ENCODE measurements at places on chromosomes 2 and 18.

DNA sequence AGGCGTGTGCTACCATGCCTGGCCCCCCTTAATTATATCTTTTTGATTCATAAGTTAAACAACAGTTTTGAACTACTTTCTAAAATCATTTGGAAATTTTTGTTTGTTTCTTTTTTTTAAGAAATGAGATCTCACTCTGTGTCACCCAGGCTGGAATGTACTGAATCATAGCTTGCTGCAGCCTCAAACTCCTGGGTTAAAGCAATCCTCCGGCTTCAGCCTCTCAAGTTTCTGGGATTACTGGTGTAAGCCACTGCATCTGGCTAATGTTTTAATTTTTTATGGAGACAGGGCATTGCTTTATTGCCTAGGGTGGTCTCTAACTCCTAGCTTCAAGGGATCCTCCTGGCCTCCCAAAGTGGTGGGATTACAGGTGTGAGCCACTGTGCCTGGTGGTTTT, 71.5 kb downstream of the BABAM2 start:
- no peak for DNase-seq

DNA sequence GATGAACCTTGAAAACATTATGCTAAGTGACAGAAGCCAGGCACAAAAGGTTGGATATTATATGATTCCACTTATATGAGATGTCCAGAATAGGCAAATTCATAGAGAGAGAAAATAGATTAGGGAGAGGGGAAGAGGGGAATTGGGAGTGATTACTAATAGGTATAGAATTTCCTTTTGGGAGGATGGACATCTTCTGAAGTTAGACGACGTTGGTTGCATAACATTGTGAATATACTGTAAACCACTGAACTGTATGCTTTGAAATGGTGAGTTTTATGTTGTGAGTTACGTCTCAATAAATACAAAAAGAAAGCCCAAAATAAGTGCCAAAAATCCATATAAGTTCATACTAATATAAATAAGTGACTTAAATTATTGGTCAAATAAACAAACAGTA, 18.6 kb upstream of the CYP26B1 start:
- no peak for DNase-seq

DNA sequence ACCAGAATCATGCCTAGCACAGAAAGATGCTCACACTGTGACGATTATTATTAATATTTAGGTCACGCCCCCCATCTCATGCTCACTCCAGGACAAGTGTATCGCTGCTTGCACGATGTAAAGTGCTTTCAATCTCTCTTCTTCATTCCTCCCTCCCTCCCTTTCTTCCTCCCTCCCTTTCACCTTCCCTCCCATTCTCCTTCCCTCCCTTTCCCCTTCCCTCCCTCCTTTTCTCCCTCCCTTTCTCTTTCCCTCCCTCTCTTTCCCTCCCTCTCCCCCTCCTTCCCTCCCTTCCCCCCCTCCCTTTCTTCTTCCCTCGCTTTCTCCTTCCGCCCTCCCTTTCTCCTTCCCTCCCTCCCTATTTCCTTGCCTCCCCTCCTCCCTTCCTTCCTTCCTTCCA, 19.6 kb downstream of the TGOLN2 start:
- DNase-seq: no peak

- peak; percentile 23 for DNase-seq
Measured at GRCh38 chr2:112924821-112925220, 13.9 kb downstream of the IL37 start.

- DNase-seq: no peak
Measured at GRCh38 chr2:37348155-37348554, 3.7 kb downstream of the QPCT start.

DNA sequence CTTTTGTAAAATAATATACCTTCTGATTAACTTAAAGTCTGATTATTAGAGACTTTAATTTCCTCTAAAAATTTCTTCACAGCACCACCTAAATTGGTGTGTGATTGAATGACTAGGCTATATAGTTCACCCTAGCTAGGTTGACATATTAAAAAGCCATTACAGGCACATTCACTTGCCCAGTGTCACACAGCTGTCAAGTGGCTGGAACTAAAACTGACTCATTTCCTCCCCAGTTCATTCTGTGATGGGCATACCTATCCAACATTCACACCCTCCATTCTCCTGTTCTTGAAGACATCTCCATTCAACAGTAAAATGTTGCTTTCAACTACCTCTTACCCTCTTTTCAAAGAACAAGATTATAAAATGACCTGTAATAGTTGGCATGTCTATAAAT, 334.5 kb downstream of the ARHGAP15 start:
- no peak for DNase-seq

- no peak for DNase-seq
Measured at GRCh38 chr2:122652670-122653069, 897.2 kb downstream of the TSN start.

DNA sequence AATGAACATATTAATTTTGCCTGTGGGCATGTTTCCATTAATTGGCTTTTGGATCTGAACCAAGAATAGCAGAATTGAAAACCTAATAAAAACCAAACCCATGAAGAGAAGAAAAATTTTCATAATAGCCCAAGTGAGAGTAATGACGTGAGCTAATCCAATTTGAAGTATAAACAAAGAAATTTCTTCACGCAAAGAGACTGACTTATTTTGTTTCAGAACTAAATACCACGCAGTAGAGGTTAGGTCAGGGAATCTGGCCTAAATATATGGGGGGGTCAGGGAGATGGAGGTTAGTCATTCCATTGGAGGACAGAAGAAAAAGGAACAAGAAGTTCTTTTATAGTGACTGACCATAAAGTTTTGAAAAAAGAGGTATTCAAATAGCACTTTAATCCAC, 94.1 kb upstream of the CYP1B1 start:
- no peak for DNase-seq

GRCh38 chr2:240814946-240815760, 4.9 kb downstream of the KIF1A start:
- no peak for DNase-seq

- DNase-seq: no peak
Measured at GRCh38 chr2:224520064-224520463, 65.1 kb downstream of the CUL3 start.

- DNase-seq: peak; percentile 71
Measured at GRCh38 chr2:160493227-160494028, at the start of gene RBMS1. RBMS1 (minus strand) TSS chr2:160493807; CDS start chr2:160493363, 444 bp downstream.

- no peak for DNase-seq
Measured at GRCh38 chr2:124159166-124159565, 134.1 kb downstream of the CNTNAP5 start.

DNA sequence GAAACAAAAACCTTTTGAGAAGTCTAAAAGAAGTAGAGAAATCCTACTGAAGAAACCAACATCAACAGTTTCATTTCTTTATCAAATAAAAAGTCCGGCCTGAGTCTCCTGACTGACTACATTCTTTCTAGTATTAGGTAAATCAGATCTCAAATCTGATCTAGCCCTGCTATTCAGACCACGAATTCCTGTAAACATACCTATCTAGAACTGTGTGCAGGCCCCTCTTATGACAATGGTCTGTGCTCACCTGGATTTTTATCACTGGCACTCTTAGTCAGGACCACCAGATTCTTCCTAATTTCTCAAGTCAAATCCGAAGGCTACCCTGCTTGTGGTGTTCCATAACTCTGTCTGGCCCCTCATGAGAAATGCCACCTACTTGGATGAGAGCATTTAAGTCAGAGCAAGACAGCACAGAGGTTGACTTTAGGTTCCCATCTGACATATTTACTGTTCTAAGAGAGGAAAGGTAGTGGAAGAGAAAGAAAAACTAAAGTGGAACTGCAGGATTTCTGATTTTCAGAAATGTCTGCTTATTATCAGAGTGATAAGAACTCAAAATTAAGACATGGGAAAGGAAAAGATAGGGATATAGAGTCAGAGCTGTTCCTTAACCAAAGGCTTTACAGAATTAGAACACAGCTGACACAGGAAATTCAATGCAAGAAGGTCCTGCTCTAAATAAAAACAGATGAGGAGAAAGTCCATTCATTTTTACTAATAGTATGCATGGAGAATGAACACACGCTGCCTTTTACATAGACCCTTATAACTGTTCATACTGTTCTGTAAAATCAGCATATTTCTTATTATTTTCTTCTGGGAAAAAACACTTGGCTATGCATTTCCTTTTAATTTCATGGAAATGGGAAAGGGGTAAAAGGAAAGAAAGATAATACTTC, 56.5 kb downstream of the SLC8A1 start:
- no peak for DNase-seq

Data from HuH-7.5 (cell line).